ENCODE measurements at places on chromosomes 1 and 21.

- no peak for DNase-seq
Measured at GRCh38 chr1:171233183-171233582, 15.1 kb upstream of the FMO1 start.

- DNase-seq = peak; percentile 23
Measured at GRCh38 chr21:36504067-36505058, 24.4 kb upstream of the CLDN14 start.

- peak; percentile 26 for DNase-seq
Measured at GRCh38 chr1:219416598-219417238, 196.2 kb downstream of the ZC3H11B start.

DNA sequence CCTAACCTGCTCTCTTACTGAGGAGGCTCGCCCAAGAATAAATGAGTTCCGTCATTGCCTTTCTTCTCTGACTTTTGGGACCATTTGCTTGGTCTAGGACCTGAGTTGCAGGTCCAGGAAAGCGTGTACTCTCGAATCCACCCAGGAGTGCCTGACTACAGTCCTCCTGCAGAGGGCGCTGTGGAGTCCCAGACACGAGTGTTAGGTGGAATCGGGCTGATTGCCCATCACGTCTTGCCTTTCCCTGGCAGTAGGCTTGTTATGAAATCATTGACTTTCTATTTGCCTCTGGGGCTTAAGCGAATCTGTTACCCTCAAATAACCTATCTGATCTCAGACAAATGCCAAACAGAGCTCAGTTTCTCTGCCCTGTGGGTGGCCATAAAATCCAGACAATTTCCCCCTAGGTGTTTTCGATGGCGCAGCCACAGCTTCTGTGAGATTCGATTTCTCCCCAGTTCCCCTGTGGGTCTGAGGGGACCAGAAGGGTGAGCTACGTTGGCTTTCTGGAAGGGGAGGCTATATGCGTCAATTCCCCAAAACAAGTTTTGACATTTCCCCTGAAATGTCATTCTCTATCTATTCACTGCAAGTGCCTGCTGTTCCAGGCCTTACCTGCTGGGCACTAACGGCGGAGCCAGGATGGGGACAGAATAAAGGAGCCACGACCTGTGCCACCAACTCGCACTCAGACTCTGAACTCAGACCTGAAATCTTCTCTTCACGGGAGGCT, at the start of gene IL20:
Gene IL20 (plus strand): TSS at position 685 of the 733 bp plus-strand sequence. CDS start 230 bp downstream, outside the sequence.
- peak; percentile 81 for DNase-seq

GRCh38 chr1:170661646-170662411, 2.1 kb upstream of the PRRX1 start:
- no peak for DNase-seq

DNA sequence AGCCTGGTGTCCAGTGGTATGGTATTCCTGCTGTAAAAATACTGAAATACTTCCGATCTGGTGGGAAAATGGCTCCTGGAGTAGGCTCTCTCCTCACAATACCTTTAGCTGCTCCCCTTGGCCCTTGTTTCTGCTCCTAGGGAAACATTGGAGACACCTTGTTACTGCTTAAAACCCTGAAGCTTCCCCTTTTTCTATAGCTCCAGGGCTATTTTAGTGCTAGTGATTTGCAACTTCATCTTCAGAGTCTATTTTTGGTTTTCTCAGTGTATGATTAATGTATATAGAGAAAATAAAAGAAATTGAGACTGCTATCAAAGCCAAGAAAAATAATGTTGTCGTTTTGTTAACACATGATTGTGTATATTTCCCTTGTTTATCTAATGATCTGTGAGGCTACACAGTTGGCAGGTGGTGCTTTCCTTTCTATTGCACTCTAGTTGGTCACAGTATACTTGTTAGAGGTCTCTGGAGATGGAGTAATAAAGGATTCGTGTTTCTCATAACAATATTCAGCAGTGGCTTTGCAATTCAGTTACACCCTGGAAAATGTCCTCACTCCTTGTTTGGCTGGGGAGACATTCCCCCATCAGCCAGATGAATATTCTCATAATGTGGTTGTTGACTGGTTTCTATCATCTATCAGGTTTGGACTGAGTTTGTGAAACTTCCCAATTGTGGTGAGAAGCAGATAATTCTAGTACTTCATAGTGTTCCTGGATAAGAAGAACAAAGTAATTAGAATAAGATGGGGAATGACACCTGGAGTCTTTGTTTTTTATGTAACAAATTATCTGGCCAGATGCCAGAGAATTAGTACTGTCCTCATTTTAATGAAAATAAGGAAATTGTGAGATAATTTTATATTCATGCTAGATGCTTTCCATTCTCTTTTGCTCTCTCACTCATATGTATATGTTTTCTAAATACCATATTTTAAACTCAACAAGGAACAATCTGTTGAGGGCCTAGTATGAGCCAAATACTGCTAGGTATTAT, 44.8 kb upstream of the CACYBP start:
- DNase-seq = no peak
